Activated T-cell treated with anti-CD3 and anti-CD28 coated beads for 4 hours (primary cell): ENCODE measurements at places on chromosomes 12 and 14.

DNA sequence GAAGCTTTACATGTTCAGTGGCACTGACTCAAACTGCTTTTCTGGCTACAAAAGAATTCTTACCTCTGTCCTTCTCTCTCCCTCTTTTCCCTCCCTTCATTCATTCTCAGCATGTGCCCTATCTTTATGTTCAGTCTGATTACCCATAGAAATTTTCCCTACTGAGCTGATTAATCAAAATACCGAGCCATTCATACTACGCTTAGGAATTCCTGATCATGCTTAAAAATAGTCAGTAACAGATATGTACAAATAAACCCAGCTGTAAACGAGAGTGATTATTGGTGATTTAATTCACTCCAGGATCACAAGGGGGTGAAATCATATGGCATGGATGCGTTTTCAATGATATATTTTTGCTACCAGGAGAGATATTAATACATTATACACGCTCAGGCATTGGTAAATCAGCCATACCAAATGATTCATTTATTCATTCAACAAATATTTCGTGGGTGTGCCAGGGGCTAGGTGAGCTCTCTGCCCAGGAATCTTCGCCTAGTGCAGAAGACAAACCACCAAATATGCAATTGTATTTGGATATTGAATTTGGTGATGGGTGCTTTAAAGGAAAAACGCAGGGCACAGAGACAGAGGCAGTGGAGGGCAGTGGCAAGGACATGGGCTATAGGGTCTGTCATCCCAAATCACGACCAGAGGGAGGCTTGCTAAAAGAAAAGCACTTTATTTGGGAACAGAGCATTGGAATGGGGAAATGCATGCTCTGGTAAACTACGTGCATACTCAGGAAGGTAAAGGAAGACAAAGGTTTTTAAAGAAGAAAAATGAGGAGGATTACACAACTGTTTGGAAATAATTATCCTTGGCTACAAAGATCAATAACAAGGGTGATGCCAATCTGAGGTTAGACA is 13.9 kb upstream of the VRK1 start:
- DNase-seq, result no peak

GRCh38 chr14:99570544-99571302 is 33.3 kb downstream of the CCDC85C start:
- DNase-seq, result no peak

DNA sequence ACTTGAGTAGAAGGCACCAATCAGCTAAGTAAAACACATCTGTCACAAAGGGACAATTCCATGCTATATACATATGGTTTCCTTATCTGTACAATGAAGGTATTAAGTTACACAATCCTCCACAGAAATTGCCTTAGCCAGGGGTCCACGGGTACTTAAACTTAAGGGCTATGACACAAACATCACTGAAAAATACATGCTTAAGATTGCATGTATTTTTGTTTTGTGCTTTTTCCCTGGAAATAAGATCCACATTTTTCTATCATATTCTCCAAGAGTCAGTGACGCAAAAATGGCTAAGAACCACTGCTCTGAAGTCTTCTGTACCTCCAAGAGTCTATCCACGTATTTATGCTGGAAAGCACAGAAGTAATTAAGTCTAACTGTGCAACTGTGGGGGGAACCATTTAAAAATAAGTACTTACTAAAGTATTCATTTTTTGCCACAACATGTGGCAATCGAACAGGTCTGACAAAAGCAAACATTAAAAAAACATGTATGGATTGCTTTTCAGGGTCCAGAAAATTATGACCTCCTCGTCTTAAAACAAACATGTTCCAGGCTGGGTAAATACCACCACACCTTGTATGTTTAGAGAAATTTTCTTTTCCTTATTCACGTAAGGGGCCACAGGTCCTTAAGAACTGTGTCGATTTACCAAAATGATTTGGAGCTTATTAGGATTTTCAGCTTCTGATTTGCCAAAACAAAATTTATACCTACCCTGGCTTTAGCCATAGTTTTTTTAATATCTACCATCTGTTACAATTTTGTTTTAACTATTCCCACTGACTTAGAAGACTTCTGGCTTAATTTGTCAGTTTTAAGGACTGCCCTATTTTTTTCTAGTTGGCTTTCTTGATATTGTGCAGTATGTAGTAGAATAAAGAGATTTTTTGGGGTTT is 2.8 kb downstream of the SLC38A2 start:
- DNase-seq, result no peak

DNA sequence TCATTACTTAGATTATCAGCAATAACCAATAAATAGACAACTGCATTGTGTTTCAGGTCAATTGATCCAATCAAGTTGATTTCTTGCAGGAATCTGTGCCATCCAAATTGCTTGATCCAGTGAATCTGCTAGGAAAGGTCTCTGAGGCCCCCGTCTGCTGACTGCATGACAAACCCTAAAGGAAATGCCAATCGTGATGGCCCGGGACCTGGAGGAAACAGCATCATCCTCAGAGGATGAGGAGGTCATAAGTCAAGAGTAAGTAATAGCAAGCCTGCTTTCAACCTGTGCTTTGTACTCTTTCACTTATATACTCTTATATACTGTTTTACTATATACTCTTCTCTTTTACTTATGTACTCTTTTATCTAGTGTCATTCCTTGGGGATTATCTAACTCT is 1.9 kb downstream of the TTLL5 start:
- no peak for DNase-seq

GRCh38 chr12:62320054-62320453 is 59.9 kb downstream of the USP15 start:
- no peak for DNase-seq

- peak; percentile 6 for DNase-seq
Observed at GRCh38 chr12:56206452-56207166, 15.1 kb downstream of the RNF41 start.
